ENCODE measurements at places on chromosomes 16 and 17.

GRCh38 chr17:34366529-34367107 is 3.6 kb upstream of the CCL1 start:
- DNase-seq = no peak

GRCh38 chr17:75707079-75707571 is 14.1 kb upstream of the ITGB4 start:
- DNase-seq = no peak

DNA sequence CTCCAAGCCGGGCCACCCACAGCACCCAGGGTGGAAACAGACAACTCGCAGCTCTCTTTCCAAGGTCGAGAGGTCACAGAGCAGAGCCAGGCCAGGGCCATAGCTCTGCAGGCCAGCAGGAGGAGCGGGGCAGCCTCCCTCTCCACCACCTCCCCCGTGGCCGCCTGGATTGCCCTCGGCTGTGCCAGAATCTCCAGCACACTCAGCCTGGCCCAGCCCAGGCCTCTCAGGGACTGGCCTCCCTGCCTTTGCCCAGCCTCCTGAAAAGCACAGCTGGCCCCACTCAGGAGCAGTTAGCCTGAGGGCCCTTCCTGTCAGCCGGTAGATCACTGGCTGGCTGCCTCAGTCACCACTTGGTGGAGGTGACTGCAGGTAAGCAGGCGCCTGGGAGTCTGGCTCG is 85.8 kb upstream of the SEC14L1 start:
- DNase-seq = no peak

DNA sequence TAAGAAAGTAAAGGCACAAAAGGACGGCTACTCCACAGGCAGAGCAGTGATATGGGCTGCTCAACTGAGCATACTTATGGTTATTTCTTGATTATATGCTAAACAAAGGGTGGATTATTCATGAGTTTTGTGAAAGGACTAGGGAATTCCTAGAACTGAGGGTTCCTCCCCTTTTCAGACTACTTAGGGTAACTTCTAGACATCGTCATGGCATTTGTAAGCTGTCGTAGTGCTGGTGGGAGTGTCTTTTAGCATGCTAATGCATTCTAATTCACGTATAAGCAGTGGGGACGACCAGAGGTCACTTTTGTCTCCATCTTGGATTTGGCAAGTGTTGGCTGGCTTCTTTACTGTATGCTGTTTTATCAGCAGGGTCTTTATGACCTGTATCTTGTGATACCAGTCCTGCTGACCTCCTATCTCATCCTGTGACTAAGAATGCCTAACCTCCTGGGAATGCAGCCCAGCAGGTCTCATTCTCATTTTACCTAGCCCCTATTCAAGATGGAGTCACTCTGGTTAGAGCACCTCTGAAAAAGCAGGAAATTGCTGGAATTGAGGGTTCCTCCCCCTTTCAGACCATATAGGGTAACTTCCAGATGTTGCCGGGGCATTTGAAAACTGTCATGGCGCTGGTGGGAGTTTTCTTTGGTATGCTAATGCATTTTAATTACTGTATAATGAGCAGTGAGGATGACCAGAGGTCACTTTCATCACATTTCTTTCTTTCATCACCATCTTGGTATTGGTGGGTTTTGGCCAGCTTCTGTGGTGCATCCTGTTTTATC is 388.5 kb downstream of the XYLT1 start:
- no peak for DNase-seq

GRCh38 chr16:89360760-89361435 is 129.5 kb downstream of the ANKRD11 start:
- DNase-seq = no peak

- DNase-seq = no peak
Measured at GRCh38 chr17:58475985-58476384, 12.2 kb downstream of the HSF5 start.
